ENCODE measurements at places on chromosomes 1 and 21.

DNA sequence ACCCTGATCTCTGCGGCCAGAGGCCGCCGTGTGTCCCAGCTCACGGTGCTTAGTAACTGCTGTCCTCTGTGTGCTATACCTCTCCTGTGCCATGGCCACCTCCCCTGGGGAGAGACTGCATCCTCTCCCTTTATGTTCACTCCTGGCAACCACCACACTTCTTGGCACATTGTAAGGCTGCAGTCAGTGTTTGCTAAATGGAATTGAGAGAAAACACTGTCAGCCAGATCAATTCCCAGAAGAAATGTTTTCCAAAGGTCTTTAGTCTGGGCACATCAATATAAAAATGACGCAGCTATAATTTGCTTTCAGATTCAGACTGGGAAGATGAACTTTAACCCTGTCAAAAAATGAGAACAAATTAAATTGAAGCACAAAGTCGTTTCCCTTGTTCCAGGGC is 96.8 kb downstream of the BEND5 start:
- no peak for DNase-seq

DNA sequence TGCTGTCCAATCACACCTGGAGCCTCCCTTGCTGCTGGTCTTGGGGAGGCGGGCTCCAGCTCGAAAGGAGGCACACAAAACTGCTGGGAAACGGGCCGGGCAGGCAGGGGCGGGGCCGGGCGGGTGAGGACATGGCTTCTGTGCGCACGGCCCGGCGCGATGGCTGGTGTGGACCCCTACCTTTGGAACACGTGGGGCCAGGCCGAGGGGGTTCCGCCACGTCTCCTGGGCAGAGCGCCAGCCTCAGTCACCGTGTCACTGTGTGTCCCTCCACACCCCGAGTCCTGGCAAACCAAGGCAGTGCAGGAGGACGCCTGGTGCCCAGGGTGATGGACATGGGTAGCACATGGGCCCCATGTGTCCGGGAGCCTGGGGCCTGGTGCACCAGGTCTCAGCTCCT is 42.0 kb upstream of the ADARB1 start:
- no peak for DNase-seq

DNA sequence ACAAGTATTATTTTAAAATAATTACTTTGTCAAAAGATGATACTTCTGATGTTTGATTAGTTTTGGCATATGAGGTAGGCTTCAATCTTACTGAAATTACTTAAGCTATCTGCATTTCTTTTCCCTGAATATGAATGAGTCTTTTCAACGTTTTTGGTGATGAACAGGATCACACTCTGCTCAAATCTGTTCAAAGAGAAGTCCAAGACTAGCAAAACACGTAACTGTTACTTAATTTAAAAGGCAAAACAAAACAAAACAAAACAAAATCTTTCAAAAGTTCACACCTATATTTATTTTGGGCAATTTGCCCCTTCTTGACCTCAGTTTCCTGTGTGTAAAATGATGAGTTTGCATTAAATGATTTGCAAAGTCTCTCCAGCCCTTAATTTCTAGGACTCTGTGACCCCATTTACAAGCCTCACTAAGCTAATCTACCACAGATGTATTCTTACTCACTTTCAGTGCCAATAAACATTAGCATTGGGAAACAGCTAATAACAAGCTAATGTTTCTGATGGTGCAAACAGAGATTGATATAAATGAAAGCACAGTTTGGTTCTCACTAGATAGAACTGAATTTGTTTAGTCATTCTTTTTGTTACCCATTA is 865.4 kb downstream of the LTN1 start:
- DNase-seq = no peak

- no peak for DNase-seq
Observed at GRCh38 chr1:26132128-26132833, 20.7 kb downstream of the PDIK1L start.

All from activated CD4-positive, CD25-positive, alpha-beta regulatory T cell (primary cell).